ENCODE measurements at places on chromosomes 4 and X. TPM values are rescaled to one million over a fixed set of nuclear protein-coding genes. Genes with fewer than 3 reads are reported as not detected.

The NRK gene
- 0.25 TPM for total RNA-seq

The CRMP1 gene
- total RNA-seq = 1.5 TPM

The ZNF827 gene
- 2.4 TPM for total RNA-seq

The P2RY8 gene
- total RNA-seq = 0.76 TPM

The CT45A1 gene
- total RNA-seq = not detected

The RAB40A gene
- total RNA-seq = not detected

The DUSP21 gene
- not detected for total RNA-seq

The XPNPEP2 gene
- not detected for total RNA-seq

The PARM1 gene
- not detected for total RNA-seq

The ENAM gene
- not detected for total RNA-seq

The PPID gene
- 16.0 TPM for total RNA-seq

The USP11 gene
- 52.1 TPM for total RNA-seq

The CHRDL1 gene
- under 0.01 TPM for total RNA-seq

The APLN gene
- 13.9 TPM for total RNA-seq

The SUPT20HL2 gene
- not detected for total RNA-seq

The MAGEC1 gene
- not detected for total RNA-seq

The DIPK2B gene
- 57.9 TPM for total RNA-seq

The RPL34 gene
- total RNA-seq = 741 TPM

The SMIM10L2A gene
- 1.6 TPM for total RNA-seq

The DAPP1 gene
- not detected for total RNA-seq

The IL21 gene
- not detected for total RNA-seq

The DMP1 gene
- not detected for total RNA-seq

The NAP1L2 gene
- total RNA-seq = 1.7 TPM

The STAP1 gene
- not detected for total RNA-seq

The QDPR gene
- total RNA-seq = 17.7 TPM

The UGT2B7 gene
- total RNA-seq = not detected

The MAGEA4 gene
- not detected for total RNA-seq

The KLHL13 gene
- total RNA-seq = 0.38 TPM

The MTNR1A gene
- total RNA-seq = not detected

The IL2 gene
- total RNA-seq = not detected

The IL2RG gene
- 0.13 TPM for total RNA-seq
